SJCRH30 (cell line): ENCODE measurements at places on chromosomes 13 and 19. TPM values are rescaled to one million over a fixed set of nuclear protein-coding genes. Genes with fewer than 3 reads are reported as not detected.
A peak's percentile ranks its signal among the peaks of the same experiment; 100 is the strongest.

DNA sequence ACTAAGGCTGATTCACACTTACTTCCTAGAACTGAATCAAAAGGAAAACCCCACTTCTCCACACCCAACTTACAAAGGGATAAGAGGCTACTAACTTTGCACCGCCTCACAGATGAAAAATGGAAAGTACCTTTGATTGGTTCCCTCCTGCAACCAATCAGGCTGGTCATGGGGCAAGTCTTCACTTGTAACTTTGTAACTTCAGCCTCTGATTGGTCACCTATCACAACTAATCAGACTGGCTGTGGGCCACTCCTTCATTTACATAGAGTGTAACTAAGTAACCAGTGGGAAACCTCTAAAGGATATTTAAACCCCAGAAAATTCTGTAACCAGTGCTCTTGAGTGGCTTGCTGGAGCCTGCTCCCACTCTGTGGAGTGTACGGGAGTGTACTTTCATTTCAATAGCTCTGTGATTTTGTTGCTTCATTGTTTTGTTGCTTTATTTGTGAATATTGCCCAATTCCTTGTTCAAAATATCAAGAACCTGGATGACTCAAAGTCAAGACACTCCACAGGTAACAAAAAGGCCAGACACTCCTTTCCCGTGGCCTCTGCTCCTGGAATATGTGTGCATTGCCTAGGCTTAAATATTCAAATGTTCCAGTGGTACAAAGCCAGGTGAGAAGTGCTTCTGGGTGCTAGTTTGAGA lies 50.5 kb downstream of the RFC3 start:
- peaks cover 22% of the 10 kb centered on the region for H3K4me1 ChIP-seq
- DNase-seq, result no peak
- no peak overlapping the region for H3K4me3 ChIP-seq
- no peaks in the 10 kb centered on the region for H3K36me3 ChIP-seq

GRCh38 chr13:82747291-82747690 lies 1135.0 kb downstream of the SLITRK1 start:
- H3K27me3 ChIP-seq, result no peaks in the 10 kb centered on the region
- no peak for DNase-seq
- H3K4me1 ChIP-seq, result peaks cover 11% of the 10 kb centered on the region
- no peaks in the 10 kb centered on the region for H3K36me3 ChIP-seq

GRCh38 chr19:29029268-29029958 lies 183.5 kb downstream of the UQCRFS1 start:
- DNase-seq, result no peak
- 0 out of 2 replicates have a peak, but pooled peaks cover 4% of the 10 kb centered on the region for H3K27me3 ChIP-seq
- H3K27ac ChIP-seq, result no peak overlapping the region
- H3K4me3 ChIP-seq, result no peak overlapping the region
- H3K36me3 ChIP-seq, result no peaks in the 10 kb centered on the region

GRCh38 chr13:106113796-106114195 lies 421.7 kb downstream of the EFNB2 start:
- no peak overlapping the region for H3K4me3 ChIP-seq
- no peaks in the 10 kb centered on the region for H3K27me3 ChIP-seq
- no peaks in the 10 kb centered on the region for H3K4me1 ChIP-seq
- H3K27ac ChIP-seq, result no peak overlapping the region
- H3K36me3 ChIP-seq, result no peaks in the 10 kb centered on the region

- H3K4me1 ChIP-seq, result 0 out of 2 replicates have a peak, but pooled peaks cover 5% of the 10 kb centered on the region
- peak overlapping the region; percentile 84 for H3K4me3 ChIP-seq
- no peaks in the 10 kb centered on the region for H3K27me3 ChIP-seq
- H3K27ac ChIP-seq, result peak overlapping the region; percentile 67
- peak; percentile 74 for DNase-seq
Observed at GRCh38 chr19:52138278-52138982, 1.3 kb downstream of the ZNF616 start.

DNA sequence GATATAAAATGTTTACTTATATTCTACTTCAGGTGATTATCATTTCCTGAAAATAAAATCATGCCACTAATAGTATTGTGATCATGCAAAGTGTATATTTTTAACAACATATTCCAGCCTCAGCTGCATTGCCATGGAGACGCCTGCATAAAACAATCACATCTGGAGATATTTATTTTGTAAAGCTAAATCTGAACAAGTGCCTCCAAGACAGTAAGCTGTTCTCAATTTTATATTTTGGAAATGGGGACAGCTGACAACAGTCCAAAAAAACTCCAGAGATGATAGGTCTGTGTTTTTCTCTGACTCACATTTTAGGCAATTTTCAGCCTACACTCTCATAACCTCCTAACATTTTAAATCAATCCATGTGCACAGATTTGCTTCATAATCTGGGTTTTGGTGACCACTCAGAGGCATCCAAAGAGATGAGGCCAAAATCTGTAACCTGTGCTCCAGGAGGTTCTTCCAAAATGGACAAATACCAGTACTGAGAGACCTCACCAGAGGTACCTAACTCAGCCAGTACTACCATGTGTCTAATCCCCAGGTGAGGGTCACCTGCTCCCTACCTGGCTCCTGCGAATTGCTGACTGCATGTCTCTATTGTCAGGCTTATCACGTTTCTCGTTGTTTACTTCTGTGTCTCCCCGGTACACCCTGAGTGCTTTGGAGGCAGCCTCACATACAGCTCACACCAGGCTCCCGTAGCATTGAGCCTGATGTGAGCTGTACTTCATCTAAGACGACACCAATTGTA lies 62.7 kb downstream of the COL4A1 start:
- H3K27ac ChIP-seq, result no peak overlapping the region
- H3K27me3 ChIP-seq, result no peaks in the 10 kb centered on the region
- DNase-seq, result no peak
- peaks cover 22% of the 10 kb centered on the region for H3K4me1 ChIP-seq
- peaks cover 8% of the 10 kb centered on the region for H3K36me3 ChIP-seq

DNA sequence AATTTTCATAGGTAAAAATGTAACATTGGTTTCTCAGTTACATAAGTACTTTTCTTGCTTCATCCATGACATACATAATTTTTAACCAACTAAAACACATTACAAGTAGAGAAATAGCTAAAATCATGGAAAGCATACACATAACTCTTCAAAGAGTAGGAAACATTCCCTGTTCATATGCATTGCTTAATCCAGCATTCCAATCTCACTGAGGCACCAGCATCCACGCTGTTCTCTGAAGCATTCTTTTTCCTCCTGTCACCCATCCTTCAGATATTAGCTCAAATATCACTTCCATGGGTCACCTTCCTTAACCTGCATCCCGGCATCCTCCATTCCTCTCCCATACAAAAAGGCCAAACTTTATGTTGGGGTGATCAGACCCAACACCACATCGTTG lies 79.1 kb downstream of the ZNF254 start:
- DNase-seq, result peak; percentile 13
- no peaks in the 10 kb centered on the region for H3K36me3 ChIP-seq
- H3K27me3 ChIP-seq, result no peaks in the 10 kb centered on the region
- peak overlapping the region; percentile 62 for H3K27ac ChIP-seq

DNA sequence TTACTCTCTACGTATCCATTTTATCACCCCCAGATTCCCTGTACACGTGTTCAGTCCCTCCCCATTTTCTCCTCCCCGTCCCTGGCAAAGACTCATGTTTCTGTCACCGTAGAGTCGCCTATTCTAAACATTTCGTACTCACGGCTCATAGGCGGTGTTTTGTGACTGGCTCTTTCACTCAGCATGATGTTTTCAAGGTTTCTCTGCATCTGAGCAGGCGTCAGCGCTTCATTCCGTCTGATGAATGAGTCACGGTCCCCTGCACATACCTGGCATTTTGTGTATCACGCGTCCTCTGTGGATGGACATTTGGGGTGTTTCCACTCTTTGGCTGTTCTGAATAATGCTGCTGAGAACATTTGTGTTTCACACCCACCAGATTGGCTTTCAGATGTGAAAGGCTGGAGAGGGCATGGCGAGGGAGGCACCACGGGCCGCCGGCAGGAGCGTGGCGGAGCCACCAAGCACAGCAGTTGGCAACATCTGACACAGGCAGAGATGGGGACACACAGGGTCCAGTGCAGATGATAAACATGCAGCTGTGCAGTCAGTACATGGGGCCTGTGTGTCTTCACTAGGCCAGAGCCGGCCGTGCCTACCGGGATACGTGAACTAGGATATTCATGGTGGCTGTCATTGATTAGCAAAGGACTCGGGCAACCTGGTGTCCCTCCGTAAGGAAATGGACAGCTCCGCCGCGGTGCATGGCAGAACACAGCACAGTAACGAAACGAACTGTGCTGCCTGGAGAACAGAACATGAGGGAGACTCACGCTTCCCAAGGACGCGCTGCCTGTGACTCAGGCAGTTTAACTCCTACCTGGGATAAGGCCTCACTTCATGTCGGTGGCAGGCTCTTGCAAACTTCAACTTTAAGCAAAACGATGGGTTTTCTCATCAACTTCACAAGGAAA lies 117.2 kb downstream of the ATP11A start:
- no peaks in the 10 kb centered on the region for H3K4me1 ChIP-seq
- no peaks in the 10 kb centered on the region for H3K27me3 ChIP-seq
- DNase-seq, result no peak
- no peak overlapping the region for H3K4me3 ChIP-seq

DNA sequence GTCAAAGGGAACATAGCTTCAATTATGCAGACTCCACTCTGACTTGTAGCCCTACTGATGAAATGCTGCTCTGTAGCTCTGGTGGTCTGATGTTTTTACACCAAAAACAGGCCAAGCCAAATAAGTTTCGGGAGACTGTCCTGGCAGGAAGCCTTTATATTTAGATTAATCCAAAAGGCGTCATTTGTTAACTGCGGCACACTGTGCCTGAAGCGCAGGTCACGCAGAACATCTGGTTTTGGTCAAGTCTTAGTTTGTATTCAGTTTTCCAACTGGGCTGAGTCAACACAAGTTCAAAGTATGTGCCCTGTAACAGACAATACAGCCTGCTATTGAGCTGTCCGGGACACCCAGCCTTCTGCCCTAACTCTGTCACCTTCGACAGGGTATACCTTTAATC lies 154.6 kb upstream of the IPO5 start:
- no peaks in the 10 kb centered on the region for H3K4me1 ChIP-seq
- no peak overlapping the region for H3K27ac ChIP-seq
- H3K27me3 ChIP-seq, result no peaks in the 10 kb centered on the region
- no peaks in the 10 kb centered on the region for H3K36me3 ChIP-seq
- DNase-seq, result no peak
- H3K4me3 ChIP-seq, result no peak overlapping the region

GRCh38 chr13:112688560-112689302 lies 1.1 kb upstream of the ATP11A start:
- H3K4me3 ChIP-seq, result peak overlapping the region; percentile 92
- DNase-seq, result peak; percentile 34
- no peaks in the 10 kb centered on the region for H3K27me3 ChIP-seq
- no peak overlapping the region; the same call in 1 of the 2 replicates for H3K27ac ChIP-seq

GRCh38 chr19:4977299-4978174 lies 8.6 kb downstream of the KDM4B start:
- H3K4me1 ChIP-seq, result peaks cover 26% of the 10 kb centered on the region
- H3K4me3 ChIP-seq, result peak overlapping the region; percentile 31
- no peaks in the 10 kb centered on the region for H3K27me3 ChIP-seq
- H3K36me3 ChIP-seq, result no peaks in the 10 kb centered on the region

GRCh38 chr13:71524613-71525304 lies 342.2 kb downstream of the DACH1 start:
- no peak for DNase-seq
- no peaks in the 10 kb centered on the region for H3K4me1 ChIP-seq
- H3K27me3 ChIP-seq, result no peaks in the 10 kb centered on the region
- H3K36me3 ChIP-seq, result no peaks in the 10 kb centered on the region
- no peak overlapping the region for H3K4me3 ChIP-seq

- H3K27ac ChIP-seq, result no peak overlapping the region
- no peak for DNase-seq
- H3K4me3 ChIP-seq, result no peak overlapping the region
- H3K27me3 ChIP-seq, result no peaks in the 10 kb centered on the region
Observed at GRCh38 chr13:95783747-95784146, 106.8 kb downstream of the DNAJC3 start.

DNA sequence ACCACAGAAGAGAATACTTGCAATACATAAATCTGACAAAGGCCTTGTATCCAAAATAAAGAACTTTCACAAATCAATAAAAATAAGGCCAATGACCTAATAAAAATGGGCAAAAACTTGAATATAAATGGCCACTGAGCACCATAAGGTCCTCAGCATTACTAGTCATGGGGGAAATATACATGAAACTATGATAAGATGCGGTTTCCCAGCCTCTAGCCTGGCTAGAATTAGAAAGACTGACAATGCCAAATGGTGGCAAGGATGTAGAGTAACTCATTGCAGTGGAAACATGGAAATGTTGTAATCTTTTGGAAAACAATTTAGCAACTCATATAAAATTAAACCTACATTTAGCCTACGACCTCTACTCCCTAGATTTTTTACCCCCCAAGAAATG lies 227.1 kb downstream of the GGACT start:
- H3K27me3 ChIP-seq, result no peaks in the 10 kb centered on the region
- H3K4me1 ChIP-seq, result peaks cover 35% of the 10 kb centered on the region
- DNase-seq, result no peak
- H3K36me3 ChIP-seq, result no peaks in the 10 kb centered on the region; the same call in 1 of the 2 replicates

DNA sequence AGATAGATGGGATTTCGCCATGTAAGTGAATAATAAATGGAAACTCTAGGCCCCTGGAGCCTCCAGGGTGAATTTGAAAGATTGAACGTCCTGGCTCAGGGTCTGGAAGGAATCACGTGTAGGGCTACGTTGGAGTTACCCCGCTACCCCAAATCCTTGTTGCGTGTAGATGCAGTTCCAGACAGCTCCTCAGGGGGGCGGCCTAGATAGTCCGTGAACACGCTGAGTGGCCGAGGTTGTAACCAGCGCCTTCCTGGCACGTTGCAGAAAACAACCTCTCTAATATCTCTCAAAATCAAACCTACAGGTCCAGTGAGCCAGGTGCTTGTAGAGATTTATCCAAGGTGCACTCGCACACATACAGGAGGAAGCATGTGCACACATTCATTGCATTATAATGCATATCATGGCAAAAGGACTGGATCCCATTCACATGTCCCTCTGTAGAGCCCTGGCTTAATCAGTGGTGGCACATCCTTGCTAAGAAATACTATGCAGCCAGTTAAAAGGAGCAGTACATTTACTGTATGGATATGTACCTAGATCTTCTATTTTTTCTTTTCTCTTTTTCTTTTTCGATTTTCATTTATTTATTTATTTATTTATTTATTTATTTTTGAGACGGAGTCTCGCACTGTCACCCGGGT lies 2.5 kb upstream of the KEAP1 start:
- H3K4me1 ChIP-seq, result peaks cover 7% of the 10 kb centered on the region; the same call in 1 of the 2 replicates
- peak; percentile 78 for DNase-seq
- no peaks in the 10 kb centered on the region for H3K27me3 ChIP-seq
- no peaks in the 10 kb centered on the region for H3K36me3 ChIP-seq
- H3K27ac ChIP-seq, result no peak overlapping the region
- no peak overlapping the region for H3K4me3 ChIP-seq

- no peak for DNase-seq
- no peak overlapping the region for H3K27ac ChIP-seq
- peaks cover 27% of the 10 kb centered on the region for H3K36me3 ChIP-seq
- peak overlapping the region; percentile 97 for H3K4me3 ChIP-seq
Observed at GRCh38 chr19:32346901-32347300, 1.5 kb downstream of the ZNF507 start.

- no peak for DNase-seq
- H3K27ac ChIP-seq, result no peak overlapping the region
- no peaks in the 10 kb centered on the region for H3K36me3 ChIP-seq
- no peak overlapping the region for H3K4me3 ChIP-seq
Observed at GRCh38 chr19:8648240-8648639, 17.8 kb downstream of the NFILZ start.

IL17D gene
- 0.56 and 1.4 TPM in 2 replicates for total RNA-seq

NMRK2 gene
- 0.79 and 1.1 TPM in 2 replicates for total RNA-seq

KLK6 gene
- not detected in 2 replicates for total RNA-seq

CEACAM7 gene
- not detected in 2 replicates for total RNA-seq

LAIR1 gene
- not detected in 2 replicates for total RNA-seq

ZNF415 gene
- total RNA-seq, result 9.0 and 10.6 TPM in 2 replicates

GPI gene
- total RNA-seq, result 239 and 241 TPM in 2 replicates

ZIC5 gene
- 1.1 and 1.2 TPM in 2 replicates for total RNA-seq

LMTK3 gene
- total RNA-seq, result not detected in 2 replicates

LILRA5 gene
- not detected in 2 replicates for total RNA-seq

SHC2 gene
- total RNA-seq, result 0.12 and 0.23 TPM in 2 replicates

WASF3 gene
- total RNA-seq, result 27.5 and 30.3 TPM in 2 replicates

OR7D2 gene
- 0.05 and 0.14 TPM in 2 replicates for total RNA-seq
